H9 (cell line): ENCODE measurements at places on chromosomes 2 and 18.

DNA sequence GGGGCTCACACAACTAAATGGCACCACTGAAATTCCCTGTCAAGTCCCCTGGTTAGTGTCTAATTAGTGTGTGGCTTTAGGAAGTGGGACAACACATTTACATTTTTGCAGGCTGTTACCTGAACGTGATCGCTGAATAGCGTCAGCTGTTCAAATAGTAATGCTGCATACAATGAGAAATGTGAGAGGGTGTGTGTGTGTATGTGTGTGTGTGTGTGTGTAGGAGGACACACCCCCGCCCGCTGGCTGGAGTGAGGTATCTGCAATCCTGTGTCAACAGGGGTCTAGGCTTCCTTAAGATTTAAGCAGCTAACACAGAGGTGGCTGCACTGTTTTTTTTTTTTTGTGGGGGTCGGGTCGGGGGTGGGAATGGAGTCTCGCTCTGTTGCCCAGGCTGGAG lies 4.8 kb upstream of the LYPD6B start:
- no peak for DNase-seq

DNA sequence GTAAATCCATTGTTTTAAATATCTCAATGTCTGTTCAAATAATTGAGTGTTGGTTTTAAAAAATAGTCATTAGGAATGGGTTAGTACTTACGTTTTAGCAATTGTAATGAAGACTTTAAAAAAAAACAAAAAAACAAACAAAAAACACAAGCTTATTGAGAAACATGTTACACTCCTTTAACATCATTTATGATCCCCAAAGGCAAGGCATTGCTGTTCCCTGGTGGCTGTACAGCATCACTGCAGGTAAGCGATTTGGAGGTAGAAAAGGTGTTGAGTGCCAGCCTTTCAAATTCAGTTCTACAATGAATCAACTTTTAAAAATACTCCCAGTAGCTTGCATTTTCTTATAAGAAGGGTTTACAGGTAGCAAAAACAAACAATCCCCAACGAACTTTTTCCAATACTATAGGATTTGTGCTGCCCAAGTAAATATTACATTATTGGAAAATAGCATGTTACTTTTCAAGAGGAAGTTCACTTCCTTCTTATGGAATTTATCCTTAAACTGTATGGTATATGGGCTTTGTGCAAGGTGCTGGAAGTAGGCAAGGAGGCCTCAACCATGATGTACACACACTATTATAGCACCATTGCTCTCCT lies 27.5 kb downstream of the CNRIP1 start:
- no peak for DNase-seq

DNA sequence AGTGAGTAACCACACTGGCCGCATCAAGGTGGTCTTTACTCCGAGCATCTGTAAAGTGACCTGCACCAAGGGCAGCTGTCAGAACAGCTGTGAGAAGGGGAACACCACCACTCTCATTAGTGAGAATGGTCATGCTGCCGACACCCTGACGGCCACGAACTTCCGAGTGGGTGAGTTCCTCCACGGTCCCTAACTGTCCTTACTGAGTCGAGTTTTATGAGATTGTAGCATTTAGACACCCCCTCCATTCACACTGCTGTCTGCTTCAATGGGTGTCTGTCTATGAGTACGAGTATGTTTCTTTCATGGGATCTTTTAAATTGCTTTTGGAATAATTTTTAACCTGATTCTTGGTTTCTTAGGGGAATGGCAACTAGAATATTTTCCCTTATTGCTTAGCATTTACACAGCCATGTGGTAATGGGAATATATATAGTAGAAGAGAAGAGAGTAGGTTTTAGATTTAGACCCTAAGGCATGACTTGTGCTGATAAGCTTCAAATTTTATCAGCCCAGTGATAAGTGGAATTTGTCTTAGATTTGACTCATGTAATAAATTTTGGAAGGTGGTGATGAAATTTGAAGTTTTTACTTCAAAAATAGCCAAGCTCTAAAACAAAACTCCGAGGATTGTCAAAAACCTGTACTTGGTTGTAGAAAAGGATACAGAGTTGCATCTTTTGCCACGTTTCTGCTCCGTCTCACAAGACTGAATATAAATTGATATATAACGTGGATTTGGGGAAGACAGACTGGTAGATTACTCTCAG lies 188.2 kb downstream of the LTBP1 start:
- no peak for DNase-seq

- no peak for DNase-seq
Measured at GRCh38 chr2:7557376-7557775, 640.2 kb downstream of the RNF144A start.

- no peak for DNase-seq
Measured at GRCh38 chr2:170971071-170971470, 42.0 kb downstream of the GORASP2 start.

DNA sequence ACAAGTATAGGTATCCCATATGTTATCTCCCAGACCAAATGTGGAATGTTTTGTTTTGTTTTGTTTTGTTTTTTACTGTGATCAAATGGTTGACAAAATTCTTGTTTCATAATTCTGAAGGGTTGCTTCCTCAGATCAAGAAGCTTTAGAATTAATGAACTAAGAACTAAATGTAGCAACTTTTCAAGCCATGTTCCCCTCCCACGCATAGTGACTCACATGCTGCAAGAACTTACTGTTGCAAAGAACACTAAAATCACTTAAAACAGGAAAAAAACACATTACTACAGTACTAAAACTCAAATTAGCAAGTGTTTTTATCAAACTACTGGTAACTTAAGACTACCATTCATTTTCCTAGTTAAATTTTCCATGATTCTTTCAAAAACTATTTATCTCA lies 30.6 kb downstream of the HNRNPLL start:
- no peak for DNase-seq

DNA sequence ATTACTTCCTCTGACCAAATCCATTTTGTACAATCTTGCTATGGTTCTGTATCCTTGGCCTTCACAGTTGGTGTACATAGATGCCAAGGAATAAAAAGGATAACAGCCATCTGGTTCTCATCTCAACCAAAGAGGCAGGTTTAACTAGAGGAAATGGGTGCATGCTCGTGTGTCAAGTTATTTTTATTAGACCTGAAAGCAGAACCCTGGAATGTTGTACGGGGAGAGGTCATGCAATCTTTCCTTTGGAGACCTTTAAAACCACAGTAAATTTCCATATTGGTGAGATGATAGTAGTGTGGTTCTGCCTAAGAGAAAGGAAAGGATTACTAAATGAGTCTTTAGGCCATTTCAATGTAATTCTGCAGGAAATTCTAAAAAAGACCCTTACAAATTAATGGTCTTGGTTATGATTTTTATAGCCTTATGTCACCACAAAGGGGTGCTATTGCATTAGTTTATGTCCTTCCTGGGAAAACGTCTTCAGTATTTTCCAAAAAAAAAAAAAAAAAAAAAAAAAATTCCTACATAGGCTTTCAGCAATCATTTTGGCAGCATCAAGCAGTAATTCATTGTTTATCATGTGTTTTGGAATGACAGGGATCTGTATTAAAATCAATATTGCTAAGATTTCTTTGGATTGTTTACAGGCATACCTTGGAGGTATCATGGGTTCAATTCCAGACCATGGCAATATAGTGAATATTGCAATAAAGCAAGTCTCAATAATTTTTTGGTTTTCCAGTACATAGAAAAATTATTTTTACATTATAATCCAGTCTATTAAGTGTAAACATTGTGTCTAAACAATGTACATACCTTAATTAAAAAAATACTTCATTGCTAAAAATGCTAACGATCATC lies 270.8 kb downstream of the NYAP2 start:
- DNase-seq, result no peak

DNA sequence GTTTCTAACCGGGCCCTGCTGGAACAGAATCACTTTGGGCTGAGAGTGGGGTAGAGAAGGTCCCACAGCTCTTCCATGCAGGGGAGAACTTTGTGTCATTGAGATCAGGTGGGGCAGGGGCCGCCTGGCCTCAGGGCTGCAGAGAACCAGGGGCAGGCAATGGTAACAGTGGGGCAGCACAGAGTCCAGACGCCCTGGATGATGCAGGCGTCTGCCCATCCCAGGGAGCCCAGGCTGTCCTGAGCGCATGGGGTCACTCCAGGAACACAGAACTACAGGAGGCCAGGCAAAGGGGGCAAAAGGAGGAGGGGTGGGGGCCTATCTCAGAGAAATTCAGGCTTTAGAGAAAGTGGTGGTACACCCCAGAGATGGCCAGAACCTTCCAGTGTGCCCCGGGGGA lies 121.3 kb downstream of the NDUFA10 start:
- DNase-seq, result peak; percentile 15

- no peak for DNase-seq
Measured at GRCh38 chr2:62740221-62740620, 34.7 kb downstream of the EHBP1 start.

DNA sequence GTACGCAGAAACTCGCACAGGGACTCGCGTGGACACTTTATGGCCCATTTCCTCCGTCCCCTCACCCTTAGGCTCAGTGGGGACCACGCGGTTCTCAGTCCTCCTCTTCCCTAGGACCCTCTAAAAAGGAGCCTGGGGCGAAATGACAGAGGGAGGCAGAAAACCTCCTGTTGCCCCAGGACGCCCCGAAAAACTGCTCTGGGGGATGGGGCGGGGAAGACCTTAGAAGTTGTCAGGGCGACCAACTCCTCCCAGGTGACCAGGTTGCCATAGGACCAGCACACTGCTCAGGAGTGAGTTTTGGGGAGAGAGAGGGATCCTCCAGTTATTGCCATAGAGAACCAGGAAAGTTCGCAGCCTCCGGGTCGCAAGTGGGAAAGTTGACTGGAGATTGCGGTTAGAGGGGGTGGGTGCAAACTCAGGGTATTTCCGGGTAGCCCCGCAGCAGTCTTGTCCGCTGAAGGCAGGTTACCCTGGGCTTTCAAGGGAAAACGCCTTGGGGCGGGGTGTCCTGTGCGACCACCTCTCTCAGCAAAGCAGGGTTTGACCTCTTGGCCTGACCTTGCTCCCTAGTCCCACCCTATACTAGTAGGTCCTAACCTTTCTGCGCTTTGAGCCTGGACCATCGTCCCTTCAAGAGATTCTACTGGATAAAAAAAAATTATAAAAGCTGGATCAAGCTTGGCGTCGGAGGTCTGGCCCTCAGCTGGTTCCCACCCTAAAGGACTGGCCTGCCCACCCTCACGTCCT lies 7.8 kb upstream of the PAX3 start:
- peak; percentile 39 for DNase-seq

DNA sequence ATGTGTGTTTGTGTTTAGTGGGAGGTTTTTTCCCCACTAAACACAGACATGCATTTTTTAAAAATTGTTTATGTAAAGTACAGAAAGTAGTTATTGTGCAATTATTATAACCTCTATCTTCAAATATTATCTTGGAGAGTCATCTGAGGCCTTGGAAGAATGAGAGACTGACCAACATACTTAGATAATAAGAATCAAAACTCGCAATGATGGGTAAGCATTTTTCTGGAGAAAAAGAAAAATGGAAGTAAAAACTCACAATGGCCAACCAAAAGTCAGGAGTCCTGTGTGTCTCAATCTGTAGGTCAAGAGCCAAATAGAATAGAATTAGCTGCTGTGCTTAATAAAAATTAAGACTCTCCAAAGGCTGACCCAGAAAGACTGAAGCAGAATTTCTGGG lies 43.0 kb downstream of the MEMO1 start:
- no peak for DNase-seq

DNA sequence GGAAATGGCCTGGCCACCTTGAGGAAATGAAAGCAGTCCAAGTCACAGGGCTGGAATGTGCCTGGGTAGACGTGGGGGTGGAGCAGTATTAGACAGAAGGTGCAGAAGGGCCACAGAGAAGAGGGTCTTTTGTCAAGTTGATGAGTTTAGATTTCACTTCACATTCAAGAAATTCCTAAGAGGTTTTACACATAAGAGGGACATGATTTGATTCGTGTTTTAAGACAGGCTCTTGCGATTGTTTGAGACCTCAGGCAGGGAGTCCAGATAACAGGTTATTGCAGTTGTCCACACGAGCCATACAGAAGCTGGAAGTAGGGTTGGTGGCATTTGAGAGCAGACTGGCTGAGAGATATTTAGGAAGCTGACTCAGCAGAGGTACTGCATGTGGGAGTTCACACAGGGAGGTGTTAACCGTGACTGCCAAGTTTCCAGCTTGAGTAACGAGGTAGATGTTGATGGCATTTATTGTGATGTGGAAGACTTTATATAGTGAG lies 64.6 kb downstream of the NEB start:
- DNase-seq, result no peak

DNA sequence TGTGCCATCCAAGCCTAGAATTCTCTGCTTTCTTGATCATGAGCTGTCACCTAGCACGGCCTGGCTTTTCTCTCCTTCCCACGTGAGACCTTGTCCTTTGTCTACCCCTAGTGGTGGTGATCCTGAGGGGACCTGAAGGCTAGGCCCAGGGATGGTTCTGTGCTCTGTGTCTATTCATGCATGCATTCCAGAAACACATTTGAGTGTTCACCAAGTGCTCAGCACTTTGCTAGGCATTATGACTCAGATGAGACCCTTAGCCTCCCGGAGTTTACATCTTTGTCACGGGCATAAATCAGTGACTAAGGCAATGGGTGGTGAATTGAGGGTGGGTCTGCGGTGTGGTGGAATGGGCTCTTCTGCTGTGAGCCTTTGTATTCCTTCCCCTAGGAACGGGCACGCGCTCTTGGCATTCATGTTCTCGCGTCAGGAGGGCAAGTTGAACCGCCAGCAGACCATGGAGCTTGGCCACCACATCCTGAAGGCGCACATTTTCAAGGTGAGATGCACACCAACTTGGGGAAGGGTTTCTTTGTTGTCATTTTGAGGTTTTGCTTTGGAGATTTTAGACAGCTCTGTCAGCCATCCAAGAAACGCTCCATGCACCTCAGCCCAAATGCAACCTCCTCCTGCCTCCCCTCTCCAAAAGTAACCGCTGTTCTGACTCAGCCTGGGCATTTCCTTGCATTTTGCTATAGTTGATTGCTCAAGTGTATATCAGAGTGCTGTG lies 100.9 kb downstream of the WDSUB1 start:
- no peak for DNase-seq

- DNase-seq, result no peak
Measured at GRCh38 chr18:26086959-26087358, 3.5 kb downstream of the SS18 start.
